ENCODE measurements at places on chromosomes 7 and 10.

- no peak for DNase-seq
These were observed 68.7 kb downstream of the ST7 start for GRCh38 chr7:117021986-117022385.

GRCh38 chr10:103635580-103635979 is 142.1 kb downstream of the NEURL1 start:
- no peak for DNase-seq

GRCh38 chr10:48233559-48234005 is 40.9 kb downstream of the FRMPD2 start:
- DNase-seq = no peak

DNA sequence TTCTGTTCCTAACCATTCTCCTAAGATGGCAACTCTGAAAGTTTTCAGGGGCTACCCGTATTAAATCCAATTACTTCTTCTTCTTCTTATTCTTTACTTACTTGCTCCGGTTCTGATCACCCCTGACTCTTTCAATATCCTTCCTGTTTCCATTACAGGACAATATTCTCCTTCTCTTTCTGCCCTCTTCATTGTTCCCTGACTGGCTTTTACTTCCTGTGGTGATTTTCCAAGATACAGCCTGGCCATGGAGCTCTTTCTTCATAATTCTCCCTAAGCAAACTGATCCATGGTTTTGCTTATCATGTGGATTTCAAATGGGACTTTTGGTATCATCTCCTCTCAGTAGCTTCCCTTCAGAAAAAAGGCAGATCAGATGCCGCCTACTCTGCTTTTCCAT is 35.4 kb downstream of the CCDC186 start:
- DNase-seq = no peak

- no peak for DNase-seq
These were observed 253.5 kb upstream of the LRGUK start for GRCh38 chr7:133873631-133874030.

DNA sequence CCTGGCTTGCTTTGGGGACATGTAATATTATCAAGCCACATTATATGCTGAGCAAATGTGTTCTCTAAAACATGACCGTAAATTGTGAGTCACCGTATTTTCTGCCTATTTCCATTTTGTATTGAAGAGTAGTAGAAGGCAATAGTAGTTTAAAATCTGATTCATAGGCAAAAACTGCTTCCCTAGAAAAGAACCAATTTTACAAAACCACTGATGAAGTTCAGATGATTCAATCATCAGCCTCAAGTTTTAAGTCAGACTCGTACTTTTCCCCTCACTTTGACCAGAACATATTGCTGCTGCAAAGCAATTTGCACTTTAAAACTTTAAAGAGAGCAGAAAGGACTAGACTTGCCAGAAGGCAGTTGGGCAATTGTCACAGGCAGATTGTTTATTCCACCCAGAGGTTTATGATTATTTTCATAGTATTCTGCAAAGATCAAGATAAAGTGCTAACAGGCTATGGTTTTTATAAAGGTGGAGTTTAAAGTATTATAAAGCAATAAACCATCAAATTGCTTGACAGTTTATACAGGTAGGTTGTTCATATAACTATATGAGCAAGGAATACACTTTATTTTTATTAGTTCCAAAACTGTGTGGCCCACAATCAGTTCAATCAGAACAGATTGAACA is 168.2 kb downstream of the ETV1 start:
- no peak for DNase-seq

GRCh38 chr7:156979711-156980110 is 30.2 kb downstream of the NOM1 start:
- no peak for DNase-seq

DNA sequence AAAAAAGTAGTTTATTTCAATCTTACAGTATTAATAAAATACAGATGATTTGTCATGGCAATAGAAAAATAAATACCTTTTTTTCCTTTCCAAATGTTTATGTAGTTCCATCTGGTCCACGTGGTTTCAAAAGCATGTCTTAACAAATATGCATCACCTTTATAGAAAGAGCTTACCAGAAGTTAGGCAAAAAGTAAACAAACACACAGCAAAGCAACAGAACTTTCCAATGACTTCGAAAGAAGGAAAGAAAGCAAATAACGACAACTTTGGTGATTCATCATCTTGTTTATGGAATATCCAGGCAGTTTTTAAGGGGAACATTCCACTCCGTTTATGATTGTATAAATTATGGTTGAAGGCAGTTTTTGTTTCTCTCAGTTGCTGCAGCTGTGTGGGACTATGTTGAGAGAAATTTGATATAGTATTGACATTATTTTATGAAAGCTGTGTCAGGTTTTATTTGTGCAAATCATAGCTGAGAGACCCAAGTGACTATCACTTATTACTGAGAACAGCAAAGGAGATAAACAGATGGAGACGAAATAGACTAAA is 203.1 kb downstream of the CDC14C start:
- DNase-seq = no peak

Measured in HEK293T (cell line).